ENCODE measurements at places on chromosomes 12 and 14.

DNA sequence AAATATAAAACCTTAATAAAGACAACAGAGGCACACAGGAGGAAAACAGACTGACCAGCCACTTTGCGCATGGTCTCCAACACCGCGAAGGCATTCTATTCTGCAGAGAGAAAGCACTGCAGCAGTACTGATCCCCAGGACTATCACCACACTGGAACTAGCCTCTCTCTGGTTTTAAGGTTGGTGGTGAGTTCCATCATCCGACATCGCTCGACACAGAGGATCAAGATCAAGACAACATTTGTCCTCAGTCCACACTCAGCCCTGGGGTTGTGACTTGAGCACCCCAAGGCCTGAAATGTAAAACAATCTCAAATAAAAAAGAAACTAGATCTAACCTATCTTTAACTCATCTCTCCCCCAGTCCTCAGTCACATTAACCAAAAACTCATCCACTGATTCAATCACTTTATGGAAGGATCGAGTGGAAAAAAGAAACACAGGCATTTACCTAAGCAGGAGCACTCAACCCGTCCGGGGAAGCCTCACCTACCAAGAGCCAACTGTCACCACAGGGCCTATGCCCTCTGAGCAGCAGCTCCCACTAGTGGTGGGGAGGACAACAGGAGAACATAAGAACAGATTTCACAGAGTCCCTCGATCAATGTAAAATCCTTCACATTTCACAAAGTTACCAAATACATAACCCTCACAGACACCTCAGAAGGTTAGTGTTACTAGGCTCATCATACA is 17.7 kb downstream of the STXBP6 start:
- DNase-seq = no peak

- DNase-seq = no peak
Observed at GRCh38 chr14:92567173-92567725, 53.7 kb downstream of the RIN3 start.

- DNase-seq = no peak
Observed at GRCh38 chr12:82225871-82226270, 132.3 kb downstream of the CCDC59 start.

GRCh38 chr12:52528641-52529143 is 8.5 kb upstream of the KRT5 start:
- no peak for DNase-seq

GRCh38 chr12:109735051-109735521 is 21.5 kb downstream of the FAM222A start:
- peak; percentile 41 for DNase-seq

DNA sequence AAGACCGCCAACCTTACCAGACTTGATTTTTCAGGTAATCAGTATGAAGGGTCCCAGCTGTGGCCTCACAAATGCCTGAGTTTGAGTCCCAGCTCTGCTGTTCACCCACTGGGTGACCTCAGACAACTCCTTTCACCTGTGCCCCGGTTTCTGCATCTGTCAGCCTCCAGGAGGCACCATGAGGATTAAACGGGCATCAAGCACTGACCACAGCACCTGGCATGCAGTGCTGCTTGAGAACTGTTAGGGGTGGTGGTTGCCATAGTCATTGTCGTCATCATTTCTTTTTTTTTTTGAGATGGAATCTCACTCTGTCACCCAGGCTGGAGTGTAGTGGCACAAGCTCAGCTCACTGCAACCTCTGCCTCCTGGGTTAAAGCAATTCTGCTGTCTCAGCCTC is 57.9 kb downstream of the PHETA1 start:
- DNase-seq = no peak

DNA sequence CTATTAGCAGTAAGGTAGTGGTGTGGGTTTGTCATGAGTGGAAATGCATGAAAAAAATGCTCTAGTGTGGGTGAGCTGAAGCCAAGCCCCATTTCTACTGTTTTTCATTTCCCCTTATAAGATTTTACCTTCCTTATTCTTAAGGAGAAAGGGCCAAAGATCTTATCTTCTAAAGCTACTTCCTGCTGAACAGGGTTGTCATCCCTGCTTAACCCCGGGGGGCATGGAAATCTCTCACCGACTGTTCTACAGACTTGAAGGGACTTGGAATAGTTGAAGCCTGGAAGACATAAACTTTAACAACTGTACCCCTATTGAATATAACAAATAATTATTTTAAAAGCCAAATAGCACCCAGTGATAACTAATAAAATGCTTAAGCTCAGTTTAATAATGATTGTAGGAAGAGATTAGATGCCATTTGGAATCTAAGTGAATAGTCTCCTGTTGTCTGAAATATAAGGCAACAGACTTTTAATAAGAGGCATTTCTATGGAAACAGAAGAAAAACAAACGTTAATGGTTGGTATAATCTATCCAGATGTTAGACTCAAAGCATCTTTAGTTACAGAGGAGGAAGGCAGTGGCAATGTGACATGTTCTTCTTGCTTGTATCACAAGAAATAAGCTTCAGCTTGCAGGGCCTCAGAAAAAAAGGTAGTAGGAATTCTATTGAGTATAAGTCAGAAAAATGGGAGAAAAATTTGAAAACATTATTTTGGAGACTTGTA is 1.8 kb upstream of the GMFB start:
- DNase-seq = no peak

GRCh38 chr12:124654666-124655047 is 87.2 kb upstream of the NCOR2 start:
- DNase-seq = no peak

DNA sequence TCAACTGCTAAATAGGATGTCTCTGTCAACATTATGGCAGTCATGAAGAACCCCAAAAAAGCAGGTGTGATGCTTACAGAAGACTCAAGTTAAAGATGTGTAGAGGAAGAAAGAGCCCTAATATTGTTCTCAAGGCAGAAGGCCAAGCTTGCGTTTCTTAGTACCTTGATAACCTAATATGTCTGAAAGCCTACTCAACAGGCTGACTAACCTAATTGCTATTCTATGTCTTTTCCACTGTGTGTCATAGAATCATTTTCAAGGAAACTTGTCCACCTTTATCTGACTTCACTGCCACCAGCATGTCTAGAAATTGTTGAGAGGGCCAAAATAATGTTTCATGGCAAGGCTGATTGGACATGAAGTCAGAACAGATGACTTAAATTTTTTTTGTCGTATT is 373.2 kb downstream of the BTG1 start:
- no peak for DNase-seq

DNA sequence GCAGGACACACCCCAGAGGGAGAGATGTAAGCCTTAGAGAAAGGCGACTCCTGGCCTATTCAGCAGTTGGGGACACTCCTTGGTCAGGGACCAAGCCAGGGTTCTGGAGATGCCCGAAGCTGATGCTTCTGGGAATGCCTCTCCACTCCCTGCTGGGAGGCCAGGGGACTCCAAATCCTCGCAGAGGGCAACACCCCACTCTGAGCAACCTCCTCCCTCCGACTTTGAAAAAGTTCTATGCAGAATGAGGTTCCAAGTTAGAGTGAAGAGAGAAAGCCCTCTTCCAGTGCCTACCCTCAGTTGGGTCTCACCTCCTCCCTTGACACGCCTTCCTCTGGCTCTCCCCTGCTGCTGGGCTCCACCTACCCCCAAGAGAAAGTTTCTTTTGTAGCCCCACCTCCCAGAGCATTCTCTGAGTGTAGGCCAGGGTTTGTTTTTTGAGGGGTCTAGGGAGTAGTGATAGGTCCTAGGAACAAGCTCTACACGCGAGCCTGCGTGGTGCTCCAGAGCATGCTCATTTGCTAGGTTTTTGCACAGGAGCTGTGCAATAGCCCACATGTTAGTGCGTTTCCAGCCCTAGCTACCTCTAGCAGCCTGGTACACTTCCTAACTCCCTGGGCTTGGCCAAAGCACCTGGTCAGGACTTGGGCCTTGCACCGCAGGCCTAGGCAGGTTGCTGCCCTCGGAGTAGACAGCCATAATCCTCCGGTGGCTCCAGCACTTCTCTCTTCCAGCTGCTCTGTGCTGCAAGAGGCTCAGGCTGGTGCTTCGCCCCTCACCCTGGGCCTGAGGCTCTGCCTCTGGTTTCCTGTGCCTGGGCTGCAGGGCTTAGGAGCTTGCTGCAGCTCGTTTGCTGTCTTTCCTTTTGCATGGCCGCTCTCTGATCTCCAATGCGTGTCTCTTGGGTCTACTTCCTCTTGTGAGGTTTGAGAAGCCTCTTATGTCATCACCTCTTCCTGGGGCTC is 590 bp upstream of the CEBPE start:
- DNase-seq = peak; percentile 85

- no peak for DNase-seq
Observed at GRCh38 chr12:7695566-7696197, at the start of gene GDF3. TSS of gene GDF3 (minus strand) at chr12:7695775. CDS start at chr12:7695728, 47 bp downstream.

GRCh38 chr12:31234955-31235867 is 90.7 kb downstream of the SINHCAF start:
- no peak for DNase-seq

DNA sequence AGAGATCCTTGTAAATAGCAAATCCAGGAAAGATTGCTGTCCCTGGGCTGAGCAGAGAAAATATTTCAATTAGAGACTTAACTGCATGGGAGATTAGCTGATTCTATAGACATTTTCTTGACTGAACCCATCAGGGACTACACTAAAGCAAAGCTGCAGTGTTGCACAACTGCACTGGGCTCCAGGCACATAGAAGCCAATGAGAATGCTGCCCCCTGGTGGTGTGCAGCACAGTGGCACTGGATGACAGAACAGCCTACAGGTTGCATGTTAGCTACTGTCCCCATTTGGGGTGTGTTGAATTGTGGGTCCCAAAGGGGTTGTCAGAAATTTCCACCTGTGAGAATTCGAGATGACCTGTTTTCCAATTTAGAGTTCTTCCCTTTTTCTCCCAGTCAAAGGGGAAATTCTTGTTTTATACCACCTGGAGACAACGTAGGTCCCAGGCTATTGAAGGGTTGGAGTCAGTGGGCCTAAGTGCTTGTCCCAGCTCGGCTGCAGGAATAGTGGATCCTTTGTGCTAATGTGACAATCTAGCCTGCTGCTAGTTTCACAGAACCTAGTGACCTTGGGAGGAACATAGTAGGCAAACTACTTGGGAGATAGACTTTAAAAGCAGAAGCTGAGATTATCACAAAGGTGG is 114.7 kb downstream of the SLC8A3 start:
- DNase-seq = no peak

GRCh38 chr12:127230843-127231260 is 1036.1 kb upstream of the TMEM132C start:
- no peak for DNase-seq

GRCh38 chr12:69553628-69554248 is 31.5 kb upstream of the CCT2 start:
- no peak for DNase-seq

DNA sequence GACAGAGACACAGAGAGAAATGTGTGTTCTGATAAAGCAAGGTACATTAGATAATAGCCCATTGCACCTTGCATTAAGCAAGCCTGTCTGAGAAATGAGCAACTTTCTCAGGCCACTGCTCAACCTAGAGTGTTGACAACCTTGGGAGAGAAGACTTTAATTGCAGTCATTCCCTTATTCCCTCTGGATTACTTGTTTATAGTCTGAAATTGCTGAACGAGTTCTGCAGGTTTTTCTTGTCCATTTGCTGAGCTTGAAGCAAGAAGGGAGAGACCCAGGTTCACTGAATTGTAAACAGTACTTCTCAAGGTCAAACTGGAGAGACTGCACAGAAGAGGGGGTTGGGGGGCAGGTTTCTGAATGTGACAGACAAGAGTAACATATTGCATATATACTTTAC is 159.4 kb upstream of the PLEKHG7 start:
- DNase-seq = no peak

DNA sequence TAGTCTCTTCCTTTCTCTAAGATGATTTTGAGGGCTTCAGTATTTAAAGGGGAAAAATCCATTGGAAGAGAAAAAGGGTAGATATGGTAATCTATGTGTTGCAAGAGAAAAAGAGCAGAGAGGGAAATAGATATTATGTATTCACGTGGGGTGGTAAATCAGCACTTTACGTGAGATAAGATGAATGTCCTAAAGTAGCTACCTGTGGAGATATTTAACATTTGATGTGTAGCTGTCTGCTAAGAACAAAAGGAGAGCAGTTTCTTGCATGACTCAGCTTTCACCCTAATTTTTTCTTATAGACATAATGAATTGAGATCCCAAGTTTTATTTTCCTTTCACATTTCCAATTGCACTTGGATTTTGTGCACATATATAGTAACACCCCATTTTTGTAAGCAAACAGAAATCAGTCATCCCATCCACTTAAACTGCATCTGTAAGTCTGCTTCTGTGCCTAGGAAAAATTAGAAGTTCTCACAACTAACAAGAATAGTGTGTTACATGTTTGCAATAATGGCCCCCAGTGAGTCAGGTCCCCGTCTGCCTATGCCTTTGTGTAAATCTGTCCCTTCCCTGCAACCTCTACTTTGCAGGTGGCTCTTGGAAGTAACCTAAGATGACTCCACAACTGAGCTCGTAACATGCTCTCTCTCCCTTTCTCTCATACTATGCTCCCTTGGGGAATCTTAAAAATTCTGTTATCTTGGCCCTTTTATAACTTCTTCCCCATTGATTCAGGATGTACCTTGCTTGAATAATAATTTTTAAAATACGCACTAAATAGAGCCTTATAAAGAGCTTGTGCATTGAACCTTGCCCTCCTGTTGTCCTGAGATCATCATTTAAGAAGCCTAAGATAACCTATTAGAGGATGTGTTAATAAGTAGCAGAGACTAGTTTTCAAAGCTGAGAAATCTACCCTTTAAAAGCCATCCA is 3.7 kb downstream of the TMTC3 start:
- DNase-seq = no peak

DNA sequence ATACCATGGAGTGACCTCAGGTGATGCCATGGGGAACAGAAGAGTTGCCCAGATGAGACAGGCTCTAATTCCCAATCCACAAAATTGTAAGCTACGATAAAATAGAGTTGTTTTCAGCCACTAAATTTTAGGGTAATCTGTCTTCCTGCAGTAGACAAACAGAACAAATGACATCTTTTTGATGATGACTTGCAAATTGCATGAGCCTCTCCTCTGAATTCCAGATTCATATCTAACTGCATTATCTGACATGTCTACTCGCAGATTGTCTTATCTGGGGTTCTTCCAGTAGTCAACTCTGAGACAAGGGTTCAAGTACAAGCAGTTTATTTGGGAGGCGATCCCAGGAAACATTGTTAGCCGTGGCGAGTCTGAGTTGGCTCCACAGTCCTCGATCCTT is 14.4 kb upstream of the ERC1 start:
- no peak for DNase-seq

- DNase-seq = peak; percentile 46
Observed at GRCh38 chr14:74542056-74542685, 48.6 kb downstream of the ISCA2 start.

DNA sequence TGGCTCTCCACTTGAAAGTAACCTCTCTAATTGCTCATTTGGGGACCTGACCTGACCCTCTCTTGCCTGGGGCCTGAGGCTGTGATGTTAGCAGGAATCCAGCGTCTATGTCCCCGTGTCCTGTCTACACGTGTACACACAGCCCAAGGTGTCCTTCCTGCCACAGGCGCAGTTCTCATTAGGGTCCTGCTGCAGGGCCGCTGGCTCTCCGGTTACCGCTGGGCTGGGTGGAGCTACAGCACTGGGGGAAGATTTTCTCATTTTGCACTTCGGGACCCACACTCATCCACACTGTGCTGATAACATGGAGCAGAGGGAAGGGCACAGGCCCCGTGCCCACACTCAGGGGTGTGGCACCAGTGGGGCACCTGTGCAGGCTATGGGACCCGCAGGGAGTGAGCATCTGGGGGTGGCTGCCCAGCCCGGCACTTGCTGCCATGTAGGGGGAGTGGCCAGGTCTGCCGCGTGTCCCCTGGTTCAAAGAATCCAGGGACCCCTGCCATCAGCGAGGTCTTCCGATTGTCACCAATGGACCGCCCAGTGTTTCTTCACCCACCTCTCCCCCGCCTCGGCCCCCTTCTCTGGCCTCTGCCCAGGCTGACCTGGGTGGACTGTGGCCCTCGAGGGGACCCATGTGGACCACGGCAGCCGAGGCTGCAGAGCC is 98.7 kb upstream of the SFSWAP start:
- peak; percentile 68 for DNase-seq

GRCh38 chr14:99377951-99378350 is 102.7 kb downstream of the SETD3 start:
- no peak for DNase-seq

Measured in spleen (tissue), 13 donors.